ENCODE measurements at places on chromosomes 13 and 19. TPM values are rescaled to one million over a fixed set of nuclear protein-coding genes. Genes with fewer than 3 reads are reported as not detected.

DNA sequence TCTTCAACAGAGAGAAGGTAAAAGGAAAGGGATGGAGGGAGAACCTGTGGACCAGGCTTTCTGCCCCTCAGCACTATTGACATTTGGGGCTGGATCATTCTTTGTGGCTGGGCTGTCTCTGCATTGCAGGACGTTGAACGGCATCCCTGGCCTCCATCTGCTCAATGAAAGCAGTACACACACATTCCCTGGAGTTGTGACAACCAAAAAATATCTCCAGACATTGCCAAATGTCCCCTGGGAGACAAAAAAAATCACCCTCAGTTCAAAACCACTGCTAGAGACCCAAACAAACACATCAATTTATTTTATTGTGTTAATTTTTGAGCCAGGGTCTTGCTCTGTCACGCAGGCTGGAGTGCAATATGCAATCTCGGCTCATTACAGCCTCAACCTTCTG is 43.3 kb downstream of the INSR start:
- no peak overlapping the region for H3K27ac ChIP-seq
- no peak overlapping the region for H3K4me3 ChIP-seq
- no peaks in the 10 kb centered on the region for H3K4me1 ChIP-seq

GRCh38 chr19:19256072-19256969 is 16.8 kb downstream of the TM6SF2 start:
- H3K4me3 ChIP-seq, result no peak overlapping the region
- H3K36me3 ChIP-seq, result no peaks in the 10 kb centered on the region
- peaks cover 23% of the 10 kb centered on the region for H3K27me3 ChIP-seq
- peak; percentile 16 for DNase-seq
- peaks cover 3% of the 10 kb centered on the region for H3K4me1 ChIP-seq

GRCh38 chr13:27171244-27171826 is at the start of gene USP12:
Gene USP12 (minus strand): TSS chr13:27171811. CDS start chr13:27171639, 172 bp downstream.
- peak within 1 kb of the TSS; percentile 75 for H3K4me3 ChIP-seq
- peak; percentile 61 for DNase-seq
- H3K27ac ChIP-seq, result peak within 1 kb of the TSS; percentile 92
- no peaks in the 10 kb centered on the region for H3K27me3 ChIP-seq
- no peaks in the 10 kb centered on the region for H3K36me3 ChIP-seq

DNA sequence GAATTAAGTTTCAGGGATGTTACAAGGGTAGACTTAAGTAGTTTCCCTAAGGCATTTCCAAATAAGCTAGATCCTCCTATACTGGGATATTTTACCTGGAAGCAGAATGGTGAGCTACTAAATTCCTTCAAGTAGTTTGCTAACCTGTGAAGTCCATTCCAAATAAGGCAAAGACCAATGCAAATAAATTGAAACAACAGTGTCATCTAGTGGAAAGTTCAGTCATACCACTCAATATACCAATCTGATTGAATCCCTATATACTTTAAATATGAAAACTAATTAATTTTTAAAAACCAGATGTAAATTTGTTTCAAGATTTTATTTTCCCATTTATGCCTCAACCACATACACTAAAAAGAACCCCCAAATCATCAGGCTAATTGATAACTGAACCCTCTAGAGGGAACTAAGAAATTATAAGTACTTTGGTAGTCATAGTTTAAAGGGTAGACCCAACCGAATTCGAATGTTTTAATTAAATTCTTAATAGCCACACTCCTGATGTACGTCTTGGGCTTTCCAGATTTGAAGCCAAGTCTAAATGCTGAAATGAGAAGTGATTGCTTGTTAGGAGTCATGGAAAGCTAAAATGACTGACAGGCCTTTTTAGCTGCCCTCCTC is 223.7 kb downstream of the TBC1D4 start:
- no peak overlapping the region for H3K4me3 ChIP-seq
- no peaks in the 10 kb centered on the region for H3K36me3 ChIP-seq
- no peaks in the 10 kb centered on the region for H3K4me1 ChIP-seq
- no peaks in the 10 kb centered on the region for H3K27me3 ChIP-seq

DNA sequence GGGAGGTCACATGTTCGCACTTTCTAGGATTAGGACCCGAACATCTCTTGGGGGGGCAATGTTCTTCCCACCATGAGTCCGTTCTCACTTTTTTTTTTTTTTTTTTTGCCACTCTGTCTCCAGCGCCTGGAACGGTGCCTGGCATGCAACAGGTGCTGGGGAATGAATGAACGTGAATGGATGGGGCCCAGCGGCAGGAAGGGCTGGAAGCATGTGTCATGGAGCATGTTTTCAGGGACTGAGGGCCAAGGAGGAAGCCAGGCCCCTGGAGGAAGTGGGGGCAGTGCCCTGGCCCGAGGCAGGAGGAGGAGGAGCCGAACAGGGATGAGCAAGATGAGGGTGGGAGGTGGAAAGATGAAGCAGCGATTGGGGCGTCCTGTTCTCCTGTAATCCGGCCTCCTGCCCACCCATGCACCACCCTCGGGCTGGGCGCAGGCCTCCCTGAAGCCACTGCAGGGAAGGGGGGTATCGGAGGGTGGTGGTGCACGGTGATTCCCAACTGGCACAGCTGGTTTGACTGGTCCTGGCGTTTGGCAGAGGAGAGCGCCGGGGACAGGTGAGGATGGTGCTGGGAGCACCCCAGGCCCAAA is 8.8 kb upstream of the SULT2B1 start:
- no peak overlapping the region for H3K4me3 ChIP-seq
- peak; percentile 57 for DNase-seq
- peaks cover 14% of the 10 kb centered on the region for H3K4me1 ChIP-seq
- no peaks in the 10 kb centered on the region for H3K36me3 ChIP-seq

- H3K4me1 ChIP-seq, result peaks cover 27% of the 10 kb centered on the region
- peak; percentile 89 for DNase-seq
- peaks cover 13% of the 10 kb centered on the region for H3K36me3 ChIP-seq
Observed at GRCh38 chr19:44951179-44952159, 3.7 kb upstream of the CLPTM1 start.

- no peaks in the 10 kb centered on the region for H3K36me3 ChIP-seq
- peak; percentile 19 for DNase-seq
- H3K27me3 ChIP-seq, result no peaks in the 10 kb centered on the region
- H3K4me3 ChIP-seq, result no peak overlapping the region
- H3K4me1 ChIP-seq, result peaks cover 8% of the 10 kb centered on the region
Observed at GRCh38 chr13:97497400-97497799, 63.4 kb downstream of the RAP2A start.

Gene CEACAM20
- not detected for total RNA-seq

Gene LILRB5
- 5.5 TPM for total RNA-seq

Gene SKA3
- total RNA-seq, result 7.0 TPM

Gene CPB2
- not detected for total RNA-seq

Gene MED29
- total RNA-seq, result 17.3 TPM

Gene IGFLR1
- 2.1 TPM for total RNA-seq
